MCF 10A (cell line): ENCODE measurements at places on chromosomes 3 and 15. TPM values are rescaled to one million over a fixed set of nuclear protein-coding genes. Genes with fewer than 3 reads are reported as not detected.

Gene DYNLT2B
- total RNA-seq: 22.3 and 23.5 TPM in 2 replicates

Gene ZNF502
- total RNA-seq: 2.4 and 2.8 TPM in 2 replicates

Gene REC114
- total RNA-seq: not detected in 2 replicates

Gene PTH1R
- total RNA-seq: not detected in 2 replicates

Gene CCR9
- not detected in 2 replicates for total RNA-seq

Gene PAQR5
- 16.7 and 20.3 TPM in 2 replicates for total RNA-seq

Gene SLC6A11
- total RNA-seq: 1.4 and 1.5 TPM in 2 replicates

Gene ZIC1
- total RNA-seq: not detected in 2 replicates

Gene C3orf33
- 3.2 and 3.6 TPM in 2 replicates for total RNA-seq

Gene CDHR4
- 0.44 and 1.1 TPM in 2 replicates for total RNA-seq

Gene CYP19A1
- 1.1 TPM in 1 of 2 replicates, not detected in the other for total RNA-seq

Gene MYLK
- total RNA-seq: 1.3 and 2.3 TPM in 2 replicates

Gene CMC1
- total RNA-seq: 31.9 and 35.4 TPM in 2 replicates

Gene GABRB3
- total RNA-seq: not detected in 2 replicates

Gene CPA3
- not detected in 2 replicates for total RNA-seq

Gene LRRC31
- not detected in 2 replicates for total RNA-seq

Gene XIRP1
- not detected in 2 replicates for total RNA-seq

Gene KNG1
- total RNA-seq: not detected in 2 replicates

Gene EAF2
- total RNA-seq: 2.5 and 2.7 TPM in 2 replicates

Gene SLCO2A1
- total RNA-seq: 0.59 and 1.0 TPM in 2 replicates

Gene XCR1
- not detected in 2 replicates for total RNA-seq

Gene ANAPC13
- 61.5 and 78.4 TPM in 2 replicates for total RNA-seq

Gene GOLGA6L7
- not detected in 2 replicates for total RNA-seq

Gene DNAH12
- 0.47 and 0.58 TPM in 2 replicates for total RNA-seq

Gene HRG
- 0.16 and 0.20 TPM in 2 replicates for total RNA-seq

Gene LRRN1
- total RNA-seq: 1.2 TPM in 2 replicates

Gene ROPN1
- not detected in 2 replicates for total RNA-seq

Gene TPM1
- 67.8 and 70.4 TPM in 2 replicates for total RNA-seq

Gene TMEM212
- total RNA-seq: not detected in 2 replicates

Gene PRTG
- total RNA-seq: 1.3 and 3.5 TPM in 2 replicates

Gene STX19
- 0.27 TPM in 1 of 2 replicates, not detected in the other for total RNA-seq
